ENCODE measurements at places on chromosomes 4 and X.

- DNase-seq, result no peak
These were observed 200.4 kb downstream of the ARHGAP24 start for GRCh38 chr4:85675076-85676049.

DNA sequence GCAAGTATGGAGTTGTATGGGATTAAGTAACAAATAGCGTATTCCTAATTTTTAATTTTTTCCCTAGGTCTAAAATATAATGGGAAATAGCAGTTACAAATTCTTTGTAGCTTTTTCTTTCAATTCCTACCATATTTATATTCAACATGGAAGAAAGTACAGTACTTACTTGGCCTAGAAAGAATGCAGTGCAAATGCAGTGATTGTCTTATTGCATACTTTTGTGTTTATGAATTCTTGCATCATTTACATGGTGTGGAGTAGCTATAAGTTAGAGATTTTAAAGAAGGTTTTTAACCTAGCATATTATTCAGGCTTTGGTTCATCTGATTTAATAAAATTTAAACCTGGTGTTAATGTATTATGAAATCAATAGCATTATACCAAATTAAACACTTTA lies 263.3 kb downstream of the BMPR1B start:
- no peak for DNase-seq

- DNase-seq, result no peak
These were observed 101.8 kb downstream of the AGTR2 start for GRCh38 chrX:116272322-116272721.

DNA sequence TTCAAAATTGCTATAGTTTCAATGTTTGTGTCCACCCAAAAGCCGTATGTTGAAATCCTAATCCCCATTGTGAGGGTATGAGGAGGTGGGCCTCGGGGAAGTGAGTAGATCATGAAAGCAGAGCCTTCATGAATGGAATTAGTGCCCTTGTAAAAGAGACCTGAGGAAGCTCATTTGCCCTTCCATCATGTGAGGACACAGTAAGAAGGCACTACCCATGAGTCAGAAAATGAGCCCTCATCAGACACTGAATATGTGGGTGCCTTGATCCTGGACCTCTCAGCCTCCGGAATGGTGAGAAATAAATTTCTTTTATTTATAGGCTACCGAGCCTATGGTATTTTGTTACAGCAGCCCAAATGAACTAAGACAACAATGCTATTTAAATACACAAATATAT lies 57.7 kb upstream of the EFHC2 start:
- no peak for DNase-seq

- DNase-seq, result no peak
These were observed 105.2 kb upstream of the NOCT start for GRCh38 chr4:138910195-138910913.

GRCh38 chrX:150486011-150486410 lies 82.4 kb upstream of the MTM1 start:
- DNase-seq, result no peak
